ENCODE measurements at places on chromosomes 16 and 17.

DNA sequence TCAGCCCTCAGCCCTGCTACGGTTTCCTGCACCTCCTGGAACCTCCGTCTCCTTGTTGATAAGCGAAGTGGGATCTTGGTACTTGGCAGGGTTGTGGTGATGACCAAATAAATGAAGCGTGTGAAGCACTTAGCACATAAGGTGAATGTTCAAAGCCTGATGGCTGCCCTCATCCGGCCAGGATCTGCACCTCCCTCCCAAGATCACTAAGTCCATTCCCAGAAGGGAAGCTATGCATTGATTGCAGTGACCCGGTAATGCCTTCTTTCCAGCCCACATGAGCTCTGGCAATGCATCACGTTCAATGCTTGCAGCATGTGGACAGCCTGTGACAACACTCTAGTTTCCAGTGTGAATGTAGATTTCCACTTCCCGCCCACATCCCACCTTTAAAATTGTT lies 24.9 kb upstream of the RHOT1 start:
- DNase-seq: no peak

DNA sequence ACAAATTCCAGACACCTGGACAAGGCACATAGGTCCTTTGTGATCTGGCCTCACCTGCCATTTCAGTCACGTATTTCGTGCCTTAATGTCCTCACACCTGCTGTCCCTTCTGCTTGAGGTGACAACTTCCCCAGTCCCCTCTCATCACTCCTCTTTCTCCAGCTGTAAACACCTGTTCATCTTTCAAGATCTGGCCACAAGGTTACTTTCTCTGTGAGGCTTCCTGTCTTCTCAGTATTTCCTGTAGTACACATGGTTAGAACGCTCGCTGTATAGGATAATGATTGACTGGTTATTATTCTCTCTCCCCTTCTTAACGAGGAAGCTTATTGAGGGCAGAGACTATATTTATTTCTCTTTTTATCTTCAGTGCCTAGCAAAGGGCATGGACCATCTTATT lies 74.5 kb upstream of the PMFBP1 start:
- DNase-seq: no peak

GRCh38 chr17:19706791-19707727 lies 9.3 kb downstream of the SLC47A2 start:
- no peak for DNase-seq

GRCh38 chr17:80358861-80359260 lies 56.1 kb upstream of the ENDOV start:
- no peak for DNase-seq

- no peak for DNase-seq
Measured at GRCh38 chr16:57846078-57846697, 43.9 kb upstream of the KIFC3 start.

- DNase-seq: no peak
Measured at GRCh38 chr17:66416207-66416940, 114.0 kb downstream of the PRKCA start.

All from T-helper 9 cell (primary cell).